Activated CD8-positive, alpha-beta T cell treated with anti-CD3 and anti-CD28 coated beads for 36 hours (primary cell): ENCODE measurements at places on chromosomes 5 and 9.

GRCh38 chr9:77725046-77725694, 77.0 kb upstream of the GNA14 start:
- H3K27ac ChIP-seq = peak overlapping the region; percentile 78
- peak overlapping the region; percentile 8 for H3K4me3 ChIP-seq
- H3K4me1 ChIP-seq = peaks cover 39% of the 10 kb centered on the region
- DNase-seq = no peak
- no peaks in the 10 kb centered on the region for H3K27me3 ChIP-seq
- peaks cover 30% of the 10 kb centered on the region for H3K36me3 ChIP-seq

DNA sequence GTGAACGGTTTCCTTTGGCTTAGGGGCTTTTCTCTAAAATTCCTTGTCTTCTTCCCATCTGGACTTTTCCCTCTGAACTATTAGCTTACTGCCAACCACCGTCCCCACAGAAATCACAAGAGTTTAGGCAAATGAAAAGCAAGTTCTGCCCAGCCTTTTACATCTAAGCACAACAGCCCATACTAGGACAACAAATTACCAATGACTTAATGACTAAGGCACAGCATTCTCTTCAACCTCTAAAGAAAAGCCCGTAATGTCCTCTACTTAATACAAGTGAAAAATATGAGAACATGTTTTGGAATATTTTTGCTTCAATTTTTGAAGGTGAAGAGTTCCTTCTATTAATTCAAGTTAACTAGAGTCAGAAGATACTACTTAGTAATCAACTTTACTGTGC, 1.2 kb downstream of the ZBTB5 start:
- peak overlapping the region; percentile 98 for H3K27ac ChIP-seq
- H3K4me1 ChIP-seq = peaks cover 33% of the 10 kb centered on the region
- DNase-seq = no peak
- peak overlapping the region; percentile 97 for H3K4me3 ChIP-seq

DNA sequence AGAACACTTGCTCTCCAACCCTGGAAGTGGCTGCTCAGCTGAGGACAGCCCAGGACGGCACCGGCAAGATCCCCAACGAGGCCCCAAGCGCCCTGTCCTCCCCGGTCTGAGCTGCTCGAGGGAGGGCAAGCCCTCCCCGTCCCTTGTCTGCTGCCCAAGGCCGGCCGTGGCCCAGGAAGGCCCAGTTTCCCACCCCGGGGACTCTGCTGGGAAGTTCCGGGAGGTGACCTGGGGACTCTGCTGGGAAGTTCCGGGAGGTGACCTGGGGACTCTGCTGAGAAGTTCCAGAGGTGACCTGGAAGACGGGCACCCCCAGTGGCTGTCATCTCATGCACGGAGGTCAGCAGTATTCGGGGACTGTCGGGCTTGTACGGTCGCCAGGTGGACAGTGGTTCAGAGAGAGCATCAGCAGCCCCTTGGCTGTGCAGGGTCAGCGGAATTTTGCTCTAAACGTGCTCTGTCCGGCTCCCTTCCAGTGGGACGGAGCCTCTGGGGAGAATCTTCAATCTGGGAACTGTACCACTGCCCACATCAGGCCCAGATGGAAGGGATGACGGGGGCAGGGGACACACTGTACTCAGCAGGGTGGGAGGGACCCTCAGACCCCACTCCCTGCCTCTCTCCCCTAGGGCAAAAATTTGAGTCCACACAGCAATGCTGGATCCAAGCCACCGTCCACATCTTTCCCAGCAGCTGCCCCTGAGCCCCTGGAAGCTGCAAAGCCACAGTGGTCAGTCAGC, 7.2 kb downstream of the NACC2 start:
- H3K4me3 ChIP-seq = no peak overlapping the region
- H3K36me3 ChIP-seq = no peaks in the 10 kb centered on the region
- H3K27me3 ChIP-seq = no peaks in the 10 kb centered on the region
- DNase-seq = peak; percentile 0
- peaks cover 13% of the 10 kb centered on the region for H3K4me1 ChIP-seq

GRCh38 chr9:116686135-116686534, 970 bp upstream of the TRIM32 start:
- H3K27ac ChIP-seq = peak overlapping the region; percentile 89
- H3K27me3 ChIP-seq = no peaks in the 10 kb centered on the region
- DNase-seq = no peak
- peak overlapping the region; percentile 88 for H3K4me3 ChIP-seq
- peaks cover 39% of the 10 kb centered on the region for H3K4me1 ChIP-seq
- H3K36me3 ChIP-seq = peaks cover 8% of the 10 kb centered on the region

DNA sequence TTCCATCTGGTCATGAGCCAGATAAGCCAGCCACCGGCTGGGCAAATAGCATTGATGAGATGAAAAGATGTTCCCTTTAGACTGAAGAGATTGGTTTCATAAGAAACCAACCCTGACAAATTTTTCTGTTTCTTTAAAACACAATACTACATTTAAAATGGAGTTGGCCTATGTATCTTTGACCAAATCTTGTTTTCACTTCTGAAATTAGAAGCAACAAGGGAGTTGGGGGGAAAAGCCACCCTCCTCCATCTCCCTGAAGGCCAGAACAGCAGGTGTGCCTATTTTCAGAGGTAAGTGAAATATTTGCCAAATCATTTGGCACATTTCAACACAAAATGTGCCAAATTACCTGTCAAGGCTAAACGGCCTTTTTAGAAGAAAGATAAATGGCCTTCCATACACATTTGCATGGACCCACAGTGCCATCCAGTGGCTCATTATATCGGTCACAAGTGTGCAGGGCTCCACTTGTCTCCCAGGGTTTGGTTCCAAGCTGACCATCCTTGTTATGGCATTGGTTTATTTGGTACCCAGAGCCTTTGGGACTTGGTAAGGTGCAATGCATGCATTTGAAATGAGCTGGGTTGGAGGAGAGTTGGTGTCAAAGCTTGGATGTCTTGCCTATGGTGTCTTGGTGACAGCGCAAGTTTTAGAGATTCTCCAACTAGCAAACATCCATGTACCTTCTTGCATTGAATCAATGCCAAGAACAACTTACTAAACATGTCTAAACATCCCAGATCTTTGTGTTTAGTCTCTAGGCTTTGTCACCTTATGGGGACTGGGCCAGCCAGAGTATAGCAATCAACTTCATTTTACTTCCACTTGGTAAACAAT, 372.0 kb upstream of the KIF2A start:
- H3K4me1 ChIP-seq = no peaks in the 10 kb centered on the region
- H3K27me3 ChIP-seq = no peaks in the 10 kb centered on the region
- DNase-seq = peak; percentile 35
- H3K4me3 ChIP-seq = no peak overlapping the region
- no peak overlapping the region for H3K27ac ChIP-seq
- H3K36me3 ChIP-seq = no peaks in the 10 kb centered on the region
